ENCODE measurements at places on chromosomes 3 and 15.

GRCh38 chr15:74958320-74958907 is 1.8 kb upstream of the RPP25 start:
- peak overlapping the region; percentile 75 for H3K4me3 ChIP-seq
- peaks cover 90% of the 10 kb centered on the region for H3K27me3 ChIP-seq
- DNase-seq: peak; percentile 23
- no peaks in the 10 kb centered on the region for H3K36me3 ChIP-seq

DNA sequence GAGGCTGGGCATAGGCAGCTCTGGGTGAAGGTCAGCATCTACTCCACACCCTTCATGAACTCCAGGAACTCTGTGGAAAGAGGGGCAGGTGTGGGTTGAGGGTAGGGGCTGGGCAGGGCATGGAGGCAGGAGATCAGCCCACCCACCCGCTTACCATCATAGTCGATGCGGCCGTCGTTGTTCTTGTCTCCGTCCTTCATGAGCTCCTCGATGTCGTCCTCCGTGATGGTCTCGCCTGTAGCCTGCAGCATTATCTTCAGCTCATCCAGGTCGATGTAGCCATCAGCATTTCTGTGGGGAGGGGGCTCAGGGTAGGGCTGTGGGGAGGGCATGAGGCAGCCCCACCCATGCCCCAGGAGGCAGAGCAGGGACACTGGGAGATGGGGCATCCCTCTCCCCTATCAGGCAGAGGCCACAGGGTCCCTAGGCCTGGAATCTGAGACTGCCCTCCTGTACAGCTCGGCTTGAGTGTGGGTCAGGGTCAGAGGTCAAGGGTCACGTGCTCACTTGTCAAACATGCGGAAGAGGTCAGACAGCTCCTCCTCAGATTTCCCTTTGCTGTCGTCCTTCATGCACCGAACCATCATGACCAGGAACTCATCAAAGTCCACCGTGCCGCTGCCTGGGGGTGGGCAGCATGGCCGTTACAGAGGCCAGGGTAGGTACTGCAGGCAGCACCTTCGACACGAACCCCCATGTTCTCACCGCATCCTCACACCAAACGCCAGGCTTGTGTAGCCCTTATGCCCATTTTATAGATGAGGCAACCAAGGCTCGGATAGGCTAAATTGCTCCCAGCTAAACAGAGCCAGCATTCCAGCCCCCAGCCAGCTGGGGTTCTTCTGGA is 2.4 kb downstream of the TNNC1 start:
- DNase-seq: peak; percentile 45
- no peaks in the 10 kb centered on the region for H3K27me3 ChIP-seq
- peak overlapping the region; percentile 54 for H3K4me3 ChIP-seq
- no peaks in the 10 kb centered on the region for H3K36me3 ChIP-seq

- peaks cover 16% of the 10 kb centered on the region for H3K4me1 ChIP-seq
- H3K27ac ChIP-seq: no peak overlapping the region
- no peak for DNase-seq
- H3K36me3 ChIP-seq: peaks cover 5% of the 10 kb centered on the region
- H3K4me3 ChIP-seq: no peak overlapping the region
Observed at GRCh38 chr3:54888873-54889272, 39.0 kb downstream of the LRTM1 start.

- H3K4me3 ChIP-seq: no peak overlapping the region
- no peak for DNase-seq
- no peaks in the 10 kb centered on the region for H3K27me3 ChIP-seq
- H3K36me3 ChIP-seq: no peaks in the 10 kb centered on the region
- H3K27ac ChIP-seq: no peak overlapping the region
Observed at GRCh38 chr15:40543631-40544294, 21.1 kb downstream of the CCDC32 start.

DNA sequence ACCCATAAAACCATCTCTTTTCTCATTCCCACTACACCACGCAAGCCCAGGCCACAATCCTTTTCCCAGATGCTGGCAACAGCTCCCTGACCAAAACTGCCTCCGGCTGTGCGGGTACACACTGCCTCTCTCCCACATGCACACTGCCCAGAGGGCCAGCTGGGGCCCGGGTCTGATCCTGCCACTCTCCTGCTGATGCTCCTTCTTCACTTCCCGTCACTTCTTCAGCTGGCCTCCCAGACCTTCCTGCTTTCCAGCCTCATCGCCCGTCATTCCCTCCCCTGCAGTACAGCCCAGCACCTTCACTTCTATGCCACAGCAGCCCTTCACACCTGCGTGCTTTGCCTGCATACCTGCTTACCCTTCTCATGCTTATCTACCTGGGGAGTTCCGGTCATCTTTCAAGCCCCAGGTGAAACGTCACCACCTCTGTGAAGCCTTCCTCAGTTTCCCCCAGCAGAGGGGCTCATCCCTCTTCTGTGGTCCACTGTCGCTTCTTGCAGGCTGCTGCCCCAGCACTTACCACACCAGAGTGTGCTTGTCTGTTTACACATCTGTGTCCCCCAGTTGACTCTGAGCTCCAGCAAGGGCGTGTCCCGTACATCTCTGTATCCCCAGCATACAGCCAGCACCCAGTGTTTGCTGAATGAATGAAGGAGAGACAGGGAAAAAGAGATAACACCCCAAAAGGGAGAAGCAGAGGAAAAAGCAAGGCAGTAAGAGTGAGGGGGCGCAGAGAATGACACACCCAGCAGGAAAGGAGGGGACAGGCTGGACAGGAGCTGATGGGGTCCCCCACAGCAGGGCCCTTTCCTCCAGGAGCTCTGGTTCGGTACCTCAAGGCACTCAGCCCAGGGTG is 22.2 kb downstream of the GRAMD2A start:
- DNase-seq: no peak
- H3K27me3 ChIP-seq: peaks cover 3% of the 10 kb centered on the region
- peak overlapping the region; percentile 64 for H3K27ac ChIP-seq
- H3K36me3 ChIP-seq: no peaks in the 10 kb centered on the region
- no peak overlapping the region for H3K4me3 ChIP-seq
- H3K4me1 ChIP-seq: peaks cover 12% of the 10 kb centered on the region

DNA sequence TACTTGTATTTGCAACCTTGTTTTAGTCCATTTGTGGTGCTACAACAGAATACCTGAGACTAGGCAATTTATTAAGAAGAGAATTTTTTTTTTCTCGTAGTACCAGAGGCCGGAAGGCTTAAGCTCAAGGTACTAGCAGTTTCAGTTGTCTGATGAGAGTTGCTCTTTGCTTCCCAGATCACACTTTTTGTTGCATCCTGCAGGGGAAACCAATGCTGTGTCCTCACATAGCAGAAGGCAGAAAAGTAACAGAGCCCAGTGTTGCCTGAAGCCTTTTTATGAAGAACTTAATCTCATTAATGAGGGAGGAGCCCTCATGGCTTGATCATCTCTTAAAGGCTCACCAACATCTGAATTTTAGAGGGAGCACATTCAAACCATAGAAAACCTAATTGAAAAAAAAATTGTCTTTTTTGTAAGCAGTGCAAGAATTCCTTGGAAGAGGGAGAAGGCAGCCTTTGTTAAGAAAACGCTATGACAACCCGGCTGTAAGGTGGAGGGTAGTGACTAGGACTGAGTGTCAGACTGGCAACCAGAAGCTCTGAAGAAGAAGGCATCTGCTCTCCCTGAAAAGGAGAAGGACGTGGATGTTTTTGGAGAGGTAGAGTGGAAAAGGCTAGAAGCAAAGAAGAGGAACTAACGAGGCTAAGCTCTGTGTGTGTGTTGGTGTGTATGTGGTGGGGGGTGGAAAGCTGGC is 1245.3 kb downstream of the ROBO2 start:
- H3K36me3 ChIP-seq: no peaks in the 10 kb centered on the region
- H3K4me1 ChIP-seq: peaks cover 6% of the 10 kb centered on the region
- H3K4me3 ChIP-seq: no peak overlapping the region
- H3K27ac ChIP-seq: no peak overlapping the region

GRCh38 chr3:57007521-57008460 is 52.7 kb upstream of the SPATA12 start:
- H3K4me3 ChIP-seq: no peak overlapping the region
- DNase-seq: no peak
- peaks cover 5% of the 10 kb centered on the region for H3K4me1 ChIP-seq
- peak overlapping the region; percentile 35 for H3K27ac ChIP-seq
- H3K27me3 ChIP-seq: no peaks in the 10 kb centered on the region
- H3K36me3 ChIP-seq: no peaks in the 10 kb centered on the region

GRCh38 chr3:37923569-37924040 is 61.9 kb downstream of the CTDSPL start:
- no peak overlapping the region for H3K27ac ChIP-seq
- DNase-seq: no peak
- H3K36me3 ChIP-seq: peaks cover 7% of the 10 kb centered on the region
- H3K4me3 ChIP-seq: no peak overlapping the region

GRCh38 chr3:16072420-16073110 is 101.9 kb upstream of the GALNT15 start:
- DNase-seq: no peak
- no peak overlapping the region for H3K27ac ChIP-seq
- H3K27me3 ChIP-seq: no peaks in the 10 kb centered on the region
- H3K4me1 ChIP-seq: peaks cover 4% of the 10 kb centered on the region
- H3K36me3 ChIP-seq: no peaks in the 10 kb centered on the region

DNA sequence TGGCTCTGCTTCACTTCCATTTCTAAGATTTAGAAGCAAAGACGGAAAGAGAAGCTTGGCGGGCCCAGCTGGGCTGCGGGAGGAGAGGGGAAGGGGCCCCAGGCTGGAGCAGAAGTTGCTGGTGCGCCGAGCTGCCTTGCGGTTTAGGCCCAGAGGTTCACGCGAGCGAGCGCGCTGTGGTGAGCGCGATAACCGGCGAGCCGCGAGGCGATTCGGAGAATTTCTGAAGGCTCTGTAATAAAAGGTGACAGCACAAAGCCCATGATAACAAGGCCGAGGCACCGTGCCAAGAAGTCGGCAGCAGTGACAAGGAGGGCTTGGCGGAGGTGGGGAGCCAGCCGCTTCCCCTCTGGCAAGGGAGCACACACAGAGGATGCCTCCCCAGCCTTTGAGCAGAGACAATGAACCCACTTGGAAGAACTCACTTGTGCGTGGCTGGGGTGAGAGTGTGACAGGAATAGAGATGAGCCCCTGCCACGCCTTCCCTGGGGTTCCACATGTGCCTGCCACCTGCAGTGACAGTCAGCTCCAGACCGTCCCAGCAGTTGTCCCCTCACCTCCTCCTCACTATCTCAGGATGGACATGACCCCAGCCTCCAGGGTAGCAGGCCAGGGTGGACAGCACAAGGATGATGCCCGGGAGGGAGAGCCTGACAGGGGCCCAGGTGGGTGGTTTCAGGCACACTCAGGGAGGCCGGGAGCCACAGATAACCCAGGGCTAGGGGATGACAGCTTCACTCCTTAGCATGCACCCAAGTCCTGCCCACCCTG is 315.2 kb downstream of the UACA start:
- H3K4me3 ChIP-seq: no peak overlapping the region
- H3K27ac ChIP-seq: no peak overlapping the region
- H3K36me3 ChIP-seq: no peaks in the 10 kb centered on the region
- no peak for DNase-seq
- peaks cover 8% of the 10 kb centered on the region for H3K4me1 ChIP-seq
- H3K27me3 ChIP-seq: peaks cover 16% of the 10 kb centered on the region

DNA sequence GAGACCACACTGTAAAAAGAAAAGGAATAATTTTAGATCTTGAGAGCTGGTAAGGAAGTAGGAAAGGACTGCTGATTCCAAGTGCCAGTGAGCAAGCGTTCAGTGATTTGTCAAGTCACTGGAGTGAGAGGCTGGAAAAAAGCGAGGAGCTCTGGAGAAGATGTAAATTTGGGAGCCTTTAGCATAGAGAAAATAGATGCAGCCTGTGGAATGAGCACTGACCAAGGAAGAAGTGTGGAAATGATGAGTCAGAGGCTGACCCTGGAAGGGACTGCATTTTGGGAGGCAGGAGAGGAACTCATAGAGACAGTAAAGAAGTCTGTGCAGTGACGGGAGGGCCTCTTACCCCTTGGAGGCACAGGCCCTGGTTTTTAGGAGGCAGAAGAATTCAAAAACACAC is 17.1 kb upstream of the ABTB1 start:
- H3K36me3 ChIP-seq: peaks cover 3% of the 10 kb centered on the region
- no peak overlapping the region for H3K4me3 ChIP-seq
- no peak for DNase-seq

GRCh38 chr3:52881871-52882270 is 15.5 kb downstream of the STIMATE start:
- peaks cover 22% of the 10 kb centered on the region for H3K36me3 ChIP-seq
- peaks cover 4% of the 10 kb centered on the region for H3K4me1 ChIP-seq
- H3K27me3 ChIP-seq: no peaks in the 10 kb centered on the region
- H3K27ac ChIP-seq: peak overlapping the region; percentile 19
- no peak for DNase-seq

DNA sequence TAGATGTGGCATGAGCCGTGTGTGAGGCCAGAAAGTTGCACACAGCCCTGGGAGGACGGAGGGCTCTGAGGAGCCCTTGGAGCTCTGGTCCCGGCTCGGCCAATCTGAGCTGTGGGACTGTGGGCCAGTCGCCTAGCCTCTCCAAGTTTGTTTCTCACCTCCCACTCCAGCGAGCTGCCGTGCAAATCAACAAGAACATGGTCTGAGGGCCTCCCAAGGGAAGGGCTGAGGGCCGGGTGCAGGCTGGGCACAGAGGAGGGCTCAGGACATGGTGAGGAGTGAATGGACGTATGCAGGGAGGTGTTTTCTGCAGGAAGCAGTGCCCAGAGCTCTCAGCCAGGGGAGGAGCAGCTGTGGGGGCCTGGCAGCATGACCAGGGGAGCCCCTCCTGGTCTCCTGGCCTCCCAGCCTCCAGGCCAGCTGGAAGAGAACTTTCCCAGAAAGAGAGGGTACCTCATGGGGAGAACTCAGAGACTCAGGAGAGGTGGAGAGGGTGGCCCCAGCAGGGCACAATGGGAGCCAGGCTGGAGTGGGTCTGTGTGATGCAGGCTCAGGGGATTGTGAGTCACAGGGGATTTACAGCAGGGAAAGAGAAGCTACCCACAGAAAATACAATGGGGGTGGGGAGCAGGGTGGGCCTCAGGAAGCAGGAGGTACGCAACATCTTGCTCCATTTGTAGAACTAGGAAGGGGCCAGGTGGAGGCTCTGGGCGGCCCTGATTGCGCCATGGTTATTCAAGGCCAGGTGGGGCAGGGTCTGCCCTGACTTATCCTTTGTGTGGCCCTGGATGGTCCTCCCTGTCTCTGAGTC is 24.8 kb downstream of the PSTPIP1 start:
- H3K4me3 ChIP-seq: no peak overlapping the region
- H3K4me1 ChIP-seq: no peaks in the 10 kb centered on the region
- H3K27ac ChIP-seq: no peak overlapping the region
- H3K27me3 ChIP-seq: no peaks in the 10 kb centered on the region
- no peaks in the 10 kb centered on the region for H3K36me3 ChIP-seq
